ENCODE measurements at places on chromosomes 13 and 19. TPM values are rescaled to one million over a fixed set of nuclear protein-coding genes. Genes with fewer than 3 reads are reported as not detected.

Gene GIPR
- total RNA-seq, result not detected

DNA sequence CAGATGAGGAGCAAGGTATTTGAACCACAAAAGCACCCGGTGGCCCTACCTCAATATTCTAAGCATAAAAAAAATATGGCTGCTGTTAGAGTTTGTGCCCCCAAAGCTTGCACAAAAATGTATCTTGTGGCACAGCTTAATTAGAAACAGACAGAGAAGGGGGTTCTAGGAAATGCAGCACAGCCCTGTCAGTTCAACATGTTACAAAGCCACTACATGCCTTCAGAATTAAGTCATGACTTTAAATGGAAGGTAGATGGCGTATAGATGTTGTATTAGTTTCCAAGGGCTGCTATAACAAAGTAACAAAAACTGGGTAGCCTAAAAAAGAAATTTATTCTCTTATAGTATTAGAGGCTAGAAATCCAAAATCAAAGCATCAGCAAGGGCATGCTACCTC, 703.8 kb downstream of the DIAPH3 start:
- no peak for DNase-seq

- DNase-seq, result peak; percentile 62
These were observed 48.0 kb downstream of the RGCC start for GRCh38 chr13:41505209-41505835.

DNA sequence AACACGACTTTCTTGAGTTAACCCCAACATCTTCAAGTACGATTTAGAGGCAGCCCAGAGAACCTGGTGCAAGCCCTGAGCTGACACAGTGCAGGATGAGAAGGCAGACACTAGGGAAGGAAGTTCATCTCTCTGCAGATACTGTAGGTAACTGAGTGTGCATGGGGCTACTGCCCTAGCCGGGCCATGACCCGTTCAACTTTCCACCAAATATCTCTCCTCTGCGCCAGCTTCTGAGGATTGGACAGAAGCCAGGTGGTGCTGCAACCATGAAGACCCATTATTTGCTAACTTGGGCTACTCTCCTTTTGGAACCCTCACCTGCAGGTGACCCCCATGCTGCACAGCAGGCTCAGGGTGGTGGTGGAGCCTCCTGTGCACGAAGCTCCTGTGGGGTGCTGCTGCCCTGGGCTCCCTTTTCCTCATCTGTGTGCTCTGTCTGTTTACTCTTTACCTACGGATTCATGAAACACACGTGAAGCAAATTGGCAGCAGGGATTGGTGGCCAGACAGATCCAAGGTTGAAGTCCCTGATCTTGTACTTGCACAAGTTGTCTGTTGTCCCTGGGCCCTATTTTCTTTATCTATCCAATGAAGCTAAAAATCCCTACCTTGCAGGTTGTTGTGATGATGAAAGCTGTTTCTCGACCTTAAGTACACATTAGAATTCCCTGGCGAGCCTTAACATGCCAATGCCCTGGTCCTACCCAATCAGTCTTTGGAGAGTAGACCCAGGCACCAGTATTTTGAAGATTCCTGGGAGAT, 227.8 kb downstream of the LACC1 start:
- DNase-seq, result peak; percentile 60
